ENCODE measurements at places on chromosomes 16 and 17.

GRCh38 chr17:28004344-28004743, 38.1 kb upstream of the NLK start:
- DNase-seq: no peak

DNA sequence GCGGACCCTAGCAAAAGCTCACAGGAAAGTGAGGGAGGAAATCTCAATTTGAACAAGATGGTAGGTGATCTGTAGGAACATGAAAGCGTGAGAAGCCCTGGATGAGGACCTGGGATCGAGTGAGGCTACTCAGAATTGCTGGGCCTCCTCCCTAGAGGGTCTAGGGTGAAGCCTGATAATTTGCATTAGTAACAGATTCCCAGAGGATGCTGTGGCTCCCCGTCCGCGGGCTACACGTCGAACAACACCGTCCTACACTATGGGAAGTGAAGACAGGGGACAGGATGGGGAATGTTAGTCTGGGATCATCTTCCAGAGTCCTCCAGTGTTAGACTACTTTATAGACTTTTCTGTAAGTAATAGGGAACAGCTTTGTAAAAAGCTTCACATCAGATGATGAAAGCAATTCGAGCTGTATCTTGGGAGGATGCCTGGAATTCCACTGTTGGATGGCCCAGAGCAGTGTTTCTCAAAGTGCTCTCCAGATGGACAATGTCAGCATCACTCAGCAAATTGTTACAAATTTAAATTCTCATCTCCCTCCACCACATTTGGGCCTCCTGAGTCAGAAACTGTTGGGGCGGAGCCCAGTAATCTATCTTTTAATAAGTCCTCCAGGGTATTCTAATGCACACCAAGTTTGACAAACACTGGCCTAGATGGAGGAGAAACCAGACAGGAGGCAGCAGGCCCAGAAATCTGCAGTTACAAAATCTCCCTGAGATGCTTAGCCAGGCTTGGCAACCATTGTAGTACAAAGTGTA, 6.5 kb downstream of the FNDC8 start:
- no peak for DNase-seq

DNA sequence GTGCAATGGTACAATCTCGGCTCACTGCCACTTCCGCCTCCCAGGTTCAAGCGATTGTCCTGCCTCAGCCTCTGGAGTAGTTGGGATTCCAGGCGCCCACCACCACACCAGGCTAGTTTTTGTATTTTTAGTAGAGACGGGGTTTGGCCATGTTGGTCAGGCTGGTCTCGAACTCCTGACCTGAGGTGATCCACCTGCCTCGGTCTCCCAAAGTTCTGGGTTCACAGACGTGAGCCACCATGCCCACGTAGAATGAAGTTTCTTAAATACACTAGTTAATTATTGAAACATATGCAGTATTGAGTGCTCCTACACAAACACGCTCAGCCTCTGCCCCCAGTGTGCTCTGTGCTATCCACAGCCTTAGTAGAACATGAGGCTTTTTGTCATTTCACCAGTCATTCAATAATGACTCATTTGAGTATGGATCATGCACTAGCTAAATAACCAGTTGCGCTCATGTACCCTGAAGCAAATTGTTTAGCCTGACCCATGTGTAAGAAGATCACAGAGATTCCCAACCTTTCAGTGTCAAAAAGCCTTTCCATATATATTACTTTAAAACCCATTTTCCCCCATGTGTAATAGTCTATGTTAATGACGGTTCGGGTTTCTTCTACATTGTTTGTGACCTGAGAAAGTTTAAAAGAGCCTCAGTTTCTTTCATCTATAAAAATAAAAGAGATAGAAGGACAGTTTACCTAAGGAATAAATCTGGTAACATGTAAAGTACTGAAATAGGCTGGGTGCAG, 49.7 kb downstream of the TUBD1 start:
- DNase-seq: peak; percentile 45

- peak; percentile 64 for DNase-seq
Measured at GRCh38 chr17:43338886-43339516, 59.8 kb upstream of the ARL4D start.

DNA sequence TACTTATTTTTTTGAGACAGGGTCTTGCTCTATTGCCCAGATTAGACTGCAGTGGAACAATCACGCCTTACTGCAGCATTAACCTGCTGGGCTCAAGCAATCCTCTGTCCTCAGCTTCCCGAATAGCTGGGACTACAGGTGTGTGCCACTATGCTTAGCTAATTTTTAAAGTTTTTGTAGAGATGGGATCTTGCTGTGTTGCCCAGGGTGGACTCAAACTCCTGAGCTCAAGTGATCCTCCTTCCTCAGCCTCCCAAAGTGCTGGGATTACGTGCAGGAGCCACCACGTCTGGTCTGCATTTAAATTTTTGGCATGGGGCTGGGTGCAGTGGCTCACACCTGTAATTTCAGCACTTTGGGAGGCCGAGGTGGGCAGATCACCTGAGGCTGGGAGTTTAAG, 41.0 kb upstream of the INTS2 start:
- no peak for DNase-seq

DNA sequence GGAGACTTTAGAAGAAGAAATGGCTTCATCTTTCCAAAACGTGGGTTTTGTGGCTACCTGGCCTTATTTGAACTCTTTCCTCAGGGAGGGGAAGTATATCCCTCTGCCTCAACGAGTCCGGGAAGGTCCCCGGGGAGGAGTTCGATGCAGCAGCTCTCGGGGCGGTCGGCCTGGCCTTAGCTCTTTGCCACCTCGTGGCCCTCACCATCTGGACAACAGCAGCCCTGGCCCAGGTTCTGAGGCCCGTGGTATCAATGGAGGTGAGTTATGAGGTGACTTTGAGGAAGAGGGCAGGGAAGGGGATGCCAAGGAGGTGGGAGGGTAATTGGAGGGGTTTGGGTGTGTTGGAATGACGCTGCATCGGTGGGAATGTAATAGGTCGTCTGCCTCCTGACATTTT, 7.7 kb downstream of the ATXN2L start:
- no peak for DNase-seq

DNA sequence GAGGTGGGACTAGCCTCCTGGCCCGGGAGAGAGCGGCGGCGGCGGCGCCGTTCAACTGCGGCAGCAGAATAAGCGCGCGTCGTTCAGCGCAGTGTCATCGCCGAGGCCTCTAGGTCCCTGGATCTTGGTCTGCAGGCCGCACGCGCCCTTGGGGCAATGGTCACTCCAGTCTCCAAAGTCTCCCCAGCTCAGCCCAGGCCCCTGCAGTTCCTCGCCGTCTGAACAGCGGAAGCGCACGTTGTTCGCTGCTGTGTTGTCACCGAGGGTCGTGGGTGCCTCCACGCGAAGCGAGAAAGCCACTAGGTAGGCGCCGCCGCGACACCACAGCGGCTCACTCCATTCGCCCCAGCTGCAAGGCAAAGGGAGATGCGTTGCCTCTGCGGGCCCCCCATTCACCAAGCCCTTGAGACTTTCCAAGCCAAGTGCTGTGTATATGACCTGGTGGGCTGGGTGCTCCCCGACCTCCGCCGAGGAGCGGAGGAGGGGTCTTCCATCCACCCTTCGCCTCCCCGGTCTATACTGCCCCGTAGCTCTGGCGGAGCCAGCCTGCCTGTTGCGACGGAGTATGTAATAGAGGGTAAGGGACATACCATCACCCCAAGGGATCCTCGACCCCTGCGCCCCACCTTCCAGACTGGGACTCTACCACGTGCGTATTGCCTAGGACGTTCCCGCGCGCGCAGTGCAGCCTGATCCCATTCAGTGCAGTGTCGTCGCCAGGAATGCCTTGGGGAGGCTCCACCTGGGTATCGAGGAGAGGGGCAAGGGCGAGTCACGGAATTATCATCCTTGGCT, 656 bp downstream of the VMO1 start:
- no peak for DNase-seq

DNA sequence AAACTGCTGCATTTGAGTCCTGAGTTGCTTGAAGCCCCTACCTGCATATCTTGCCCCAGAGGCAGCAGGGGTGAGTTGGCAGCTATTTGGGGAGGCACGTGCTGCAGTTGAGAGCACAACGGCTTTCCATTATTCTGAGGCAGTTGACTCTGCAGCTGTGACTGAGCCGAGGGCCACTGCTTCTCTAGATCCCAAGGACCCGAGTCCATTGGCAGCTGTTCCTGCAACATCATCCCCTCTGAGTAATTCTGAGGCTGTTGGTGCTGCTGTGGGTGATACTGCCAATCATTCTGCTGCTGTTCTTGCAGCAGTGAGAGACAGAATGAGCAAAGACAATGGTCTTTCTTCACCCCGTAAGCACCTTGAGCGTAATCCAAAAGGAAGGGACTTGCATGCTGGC, 12.7 kb downstream of the TERF2IP start:
- DNase-seq: no peak

DNA sequence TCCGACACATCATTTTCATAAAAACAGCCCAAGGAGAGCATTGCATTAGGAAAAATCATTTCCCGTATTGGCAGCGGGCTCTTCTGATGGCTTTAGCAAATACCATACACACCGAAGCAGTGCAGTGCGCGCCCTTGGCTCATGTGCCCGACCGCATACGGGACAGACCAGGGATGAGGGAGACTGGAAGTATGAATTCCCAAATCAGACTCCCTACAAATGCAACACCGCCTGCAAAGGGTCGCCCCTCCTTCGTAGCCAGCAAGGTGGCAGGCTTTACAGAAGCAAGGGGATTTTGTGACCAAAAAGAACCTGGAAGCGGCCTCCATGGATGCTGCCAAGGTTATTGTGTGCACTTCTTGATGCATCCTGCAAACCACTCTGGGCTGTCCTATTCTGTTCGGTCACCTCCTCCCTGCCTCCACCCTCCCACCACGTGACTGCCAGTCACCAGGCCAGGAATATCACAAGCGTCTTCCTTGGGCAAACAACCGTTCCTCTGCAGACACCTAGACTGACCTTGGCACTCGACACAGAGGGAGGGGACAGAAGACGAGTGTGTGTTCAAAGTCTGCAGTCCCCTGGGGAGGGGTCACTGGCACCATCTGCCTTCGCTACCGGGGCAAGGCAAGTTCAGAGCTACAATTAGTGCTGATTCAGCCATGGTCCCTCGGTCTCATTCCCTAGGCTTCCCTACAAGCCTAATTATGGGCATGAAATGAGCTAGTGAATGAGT, 460.4 kb downstream of the SLC39A11 start:
- DNase-seq: no peak

- DNase-seq: no peak
Measured at GRCh38 chr17:2418572-2418971, 17.7 kb upstream of the MNT start.

- no peak for DNase-seq
Measured at GRCh38 chr16:70809392-70810060, 8.6 kb upstream of the VAC14 start.

GRCh38 chr17:5718726-5719125, 134.4 kb upstream of the NLRP1 start:
- no peak for DNase-seq

GRCh38 chr16:2482249-2482648, 7.3 kb downstream of the TBC1D24 start:
- no peak for DNase-seq

DNA sequence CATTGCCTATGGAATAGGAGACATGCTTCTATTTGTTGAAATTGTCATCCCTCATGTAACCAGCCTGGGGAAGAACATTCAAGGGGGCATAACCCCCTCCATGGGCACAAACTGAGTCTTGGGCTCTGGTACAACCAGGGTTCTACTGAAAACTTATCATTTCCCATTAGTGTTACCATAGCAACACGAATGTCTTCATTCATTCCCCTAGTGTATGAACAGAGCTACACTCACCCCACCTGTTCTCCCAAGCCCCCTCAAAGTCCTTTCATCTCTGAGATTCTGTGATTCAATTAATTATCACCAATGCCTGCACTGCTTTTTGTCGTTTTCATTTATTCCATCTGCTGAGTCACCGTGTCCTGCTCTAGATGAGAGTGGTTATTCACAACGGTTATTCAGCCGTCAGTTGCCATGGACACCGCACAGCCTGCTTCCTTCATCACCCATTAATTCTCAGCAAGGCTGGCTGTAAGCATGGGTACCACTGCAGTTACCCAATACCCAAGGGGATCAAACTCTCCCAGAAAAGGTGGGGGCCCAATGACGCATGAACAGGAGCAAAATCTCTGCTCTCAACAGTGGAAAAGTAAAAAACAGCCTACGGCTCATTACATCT, 1.6 kb upstream of the GAST start:
- DNase-seq: no peak

- no peak for DNase-seq
Measured at GRCh38 chr16:24918641-24919040, 72.9 kb downstream of the SLC5A11 start.

- no peak for DNase-seq
Measured at GRCh38 chr17:7281953-7282751, 634 bp downstream of the SLC2A4 start.

DNA sequence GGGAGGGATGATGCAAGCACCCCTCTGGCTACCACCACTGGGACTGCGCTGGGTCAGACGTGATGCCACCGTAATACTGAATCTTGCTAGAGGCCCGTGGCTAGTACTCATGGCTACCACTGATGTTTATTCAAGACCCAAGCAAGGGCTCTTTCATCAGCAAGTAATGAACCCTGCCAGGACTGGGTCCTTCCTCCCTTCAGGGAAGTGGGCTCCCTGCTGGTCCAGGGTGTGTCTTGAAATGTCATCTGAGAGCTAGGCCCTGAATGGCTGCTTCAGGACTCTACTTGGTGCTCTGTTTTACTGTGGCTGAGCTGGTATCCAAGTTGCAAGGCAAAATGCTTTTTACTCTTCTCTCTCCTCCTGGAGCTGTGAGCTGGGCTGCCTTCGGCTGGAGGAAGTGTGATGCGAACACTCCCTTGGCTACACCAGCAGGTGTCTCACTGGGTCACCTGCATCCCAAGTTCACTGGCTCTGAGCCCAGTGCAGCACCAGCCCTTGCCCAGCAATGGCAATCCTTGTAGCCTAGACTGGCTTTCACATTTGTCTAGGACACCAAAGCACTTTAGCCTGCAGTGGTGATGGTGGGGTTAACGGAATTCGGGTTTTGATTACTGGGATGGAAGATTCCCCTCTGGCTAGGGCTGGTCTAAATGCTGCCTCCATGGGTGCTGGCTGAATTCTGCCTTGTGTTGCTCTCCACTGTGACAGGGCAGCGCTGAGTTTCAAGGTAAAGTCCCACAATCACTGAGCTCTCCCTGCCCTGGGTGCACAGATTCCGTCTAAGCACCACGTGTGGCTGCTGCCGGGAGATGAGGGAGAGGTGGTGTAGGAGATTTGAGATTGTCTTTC, 98.6 kb downstream of the USP22 start:
- peak; percentile 16 for DNase-seq

- no peak for DNase-seq
Measured at GRCh38 chr16:61098505-61098904, 937.7 kb downstream of the CDH8 start.

GRCh38 chr16:78516006-78516736, 416.7 kb downstream of the WWOX start:
- DNase-seq: no peak

Data from activated CD4-positive, alpha-beta T cell treated with anti-CD3 and anti-CD28 coated beads, Interleukin-2, amount 50 U/mL, for 1 hour (primary cell).